ENCODE measurements at places on chromosomes 4 and X.

GRCh38 chr4:109022961-109023360 is 260.1 kb upstream of the ETNPPL start:
- no peaks in the 10 kb centered on the region for H3K4me1 ChIP-seq
- no peaks in the 10 kb centered on the region for H3K36me3 ChIP-seq
- no peak for DNase-seq
- no peaks in the 10 kb centered on the region for H3K27me3 ChIP-seq
- no peak overlapping the region for H3K27ac ChIP-seq

- peak; percentile 35 for DNase-seq
- peak overlapping the region; percentile 16 for H3K4me3 ChIP-seq
- no peaks in the 10 kb centered on the region for H3K27me3 ChIP-seq
- no peaks in the 10 kb centered on the region for H3K36me3 ChIP-seq
- H3K4me1 ChIP-seq, result peaks cover 8% of the 10 kb centered on the region
These were observed 34.7 kb downstream of the P2RY10 start for GRCh38 chrX:78979789-78980464.

DNA sequence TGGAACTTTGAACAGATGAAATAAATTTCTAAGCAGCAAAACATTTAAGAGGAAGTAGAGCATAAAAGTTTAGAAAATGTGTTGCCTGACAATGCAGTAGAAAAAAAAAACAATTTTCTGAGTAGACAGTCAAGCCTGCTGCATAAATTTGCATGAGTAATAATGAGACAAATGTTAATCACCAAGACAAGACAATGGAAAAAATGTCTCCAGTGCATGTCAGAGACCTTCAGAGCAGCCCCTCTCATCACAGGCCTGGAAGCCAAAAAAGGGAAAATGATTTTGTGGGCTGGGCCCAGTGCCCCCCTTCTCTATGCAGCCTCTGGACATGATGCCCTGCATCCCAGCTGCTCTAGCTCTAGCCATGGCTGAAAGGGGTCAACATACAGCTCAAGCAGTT is 204.6 kb downstream of the COX18 start:
- H3K4me1 ChIP-seq, result no peaks in the 10 kb centered on the region
- no peaks in the 10 kb centered on the region for H3K36me3 ChIP-seq
- H3K27ac ChIP-seq, result no peak overlapping the region
- DNase-seq, result no peak

DNA sequence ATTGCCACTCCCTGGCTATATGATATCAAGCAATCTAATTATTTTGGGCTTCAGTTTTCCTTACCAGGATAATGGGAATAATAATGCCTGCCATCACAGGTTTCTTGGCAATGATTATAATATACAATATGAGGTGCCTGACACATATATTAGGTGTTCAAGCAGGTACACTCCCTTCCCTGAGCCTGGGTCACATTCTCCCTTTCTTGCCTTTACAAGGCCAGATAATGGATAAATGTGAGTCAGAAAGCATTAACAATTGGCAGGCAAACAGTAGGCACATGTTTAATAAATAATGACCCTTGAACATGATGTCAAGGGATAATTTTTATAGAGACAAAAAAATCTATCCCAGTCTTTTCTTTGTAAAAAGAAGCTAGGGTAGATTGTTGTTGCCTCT is 17.2 kb downstream of the NDP start:
- H3K36me3 ChIP-seq, result no peaks in the 10 kb centered on the region
- no peaks in the 10 kb centered on the region for H3K4me1 ChIP-seq
- H3K27me3 ChIP-seq, result no peaks in the 10 kb centered on the region
- H3K4me3 ChIP-seq, result no peak overlapping the region

GRCh38 chr4:145281951-145282350 is 101.6 kb upstream of the OTUD4 start:
- no peak overlapping the region for H3K27ac ChIP-seq
- no peaks in the 10 kb centered on the region for H3K27me3 ChIP-seq
- DNase-seq, result no peak
- H3K4me1 ChIP-seq, result no peaks in the 10 kb centered on the region

GRCh38 chr4:2744576-2745270 is 11.4 kb downstream of the TNIP2 start:
- no peak overlapping the region for H3K4me3 ChIP-seq
- no peaks in the 10 kb centered on the region for H3K27me3 ChIP-seq
- no peak for DNase-seq
- H3K27ac ChIP-seq, result peak overlapping the region; percentile 88

GRCh38 chr4:73676861-73677323 is 56.7 kb upstream of the RASSF6 start:
- H3K4me1 ChIP-seq, result no peaks in the 10 kb centered on the region
- no peak overlapping the region for H3K4me3 ChIP-seq
- no peak for DNase-seq
- H3K36me3 ChIP-seq, result no peaks in the 10 kb centered on the region

GRCh38 chrX:53088136-53088974 is 5.6 kb upstream of the KANTR start:
- no peak for DNase-seq
- no peaks in the 10 kb centered on the region for H3K27me3 ChIP-seq
- no peaks in the 10 kb centered on the region for H3K36me3 ChIP-seq

DNA sequence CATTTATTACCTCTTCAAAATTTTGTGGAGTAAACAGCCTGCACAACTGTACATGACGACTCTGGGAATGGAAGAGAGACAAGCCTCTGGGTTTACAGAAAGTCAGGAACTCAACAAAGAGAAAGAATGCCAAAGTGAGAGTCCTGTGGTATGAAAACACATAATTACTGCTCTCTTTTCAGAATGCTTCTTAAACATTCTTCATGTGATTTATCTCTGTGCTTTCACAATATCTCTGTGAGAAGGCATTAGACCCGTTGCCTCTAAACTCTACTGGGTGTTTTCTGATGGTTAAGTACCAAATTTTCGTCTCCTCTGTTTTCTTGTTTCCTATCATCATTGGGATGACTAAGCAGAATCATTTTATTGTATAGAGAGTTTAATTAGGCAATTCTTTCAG is 966.6 kb upstream of the SLIT2 start:
- H3K4me1 ChIP-seq, result no peaks in the 10 kb centered on the region
- DNase-seq, result no peak
- no peaks in the 10 kb centered on the region for H3K27me3 ChIP-seq
- H3K36me3 ChIP-seq, result no peaks in the 10 kb centered on the region

- no peaks in the 10 kb centered on the region for H3K36me3 ChIP-seq
- DNase-seq, result no peak
- no peaks in the 10 kb centered on the region for H3K4me1 ChIP-seq
- H3K4me3 ChIP-seq, result no peak overlapping the region
These were observed 3.7 kb downstream of the SHOX start for GRCh38 chrX:633985-634958.

- no peaks in the 10 kb centered on the region for H3K36me3 ChIP-seq
- peaks cover 25% of the 10 kb centered on the region for H3K4me1 ChIP-seq
- DNase-seq, result no peak
- no peak overlapping the region for H3K4me3 ChIP-seq
These were observed 3.1 kb upstream of the TSPAN5 start for GRCh38 chr4:98661371-98662054.

GRCh38 chr4:73707918-73708577 is 32.3 kb upstream of the CXCL8 start:
- no peaks in the 10 kb centered on the region for H3K27me3 ChIP-seq
- no peak overlapping the region for H3K27ac ChIP-seq
- no peak overlapping the region for H3K4me3 ChIP-seq
- no peaks in the 10 kb centered on the region for H3K36me3 ChIP-seq

DNA sequence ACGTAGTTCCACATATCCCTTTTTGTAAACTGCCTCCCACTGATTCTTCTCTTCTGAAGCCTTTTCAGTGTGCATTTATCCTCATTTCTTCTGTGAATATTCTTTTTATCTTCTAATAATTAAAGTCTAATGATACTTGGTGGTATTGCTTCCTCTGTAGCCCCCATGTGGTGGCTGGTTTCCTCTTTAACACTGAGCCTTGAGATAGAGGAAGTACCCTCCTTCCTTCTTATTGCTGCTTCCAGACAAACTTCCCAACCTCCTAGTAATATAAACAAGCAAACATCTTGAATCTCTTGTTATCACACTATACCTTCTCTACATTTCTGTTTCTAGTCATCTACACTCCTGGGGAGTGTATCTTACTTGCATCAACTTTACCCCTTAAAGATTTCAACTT is 310.5 kb upstream of the GIMD1 start:
- H3K4me1 ChIP-seq, result no peaks in the 10 kb centered on the region
- no peak for DNase-seq
- H3K27ac ChIP-seq, result no peak overlapping the region

DNA sequence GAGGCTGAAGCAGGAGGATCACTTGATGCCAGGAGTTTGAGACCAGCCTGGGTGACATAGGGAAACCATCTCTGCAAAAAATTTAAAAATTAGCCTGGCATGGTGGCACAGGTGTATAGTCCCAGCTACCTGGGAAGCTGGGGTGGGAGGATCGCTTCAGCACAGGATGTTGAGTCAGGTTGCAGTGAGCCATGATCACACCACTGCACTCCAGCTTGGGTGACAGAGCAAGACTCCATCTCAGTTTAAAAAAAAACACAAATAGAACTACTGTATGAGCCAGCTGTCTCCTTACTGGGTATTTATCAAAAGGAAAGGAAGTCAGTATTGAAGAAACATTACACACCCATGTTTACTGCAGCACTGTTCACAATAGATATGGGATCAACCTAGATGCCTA is 138.7 kb downstream of the RAP1GDS1 start:
- H3K27ac ChIP-seq, result no peak overlapping the region
- no peaks in the 10 kb centered on the region for H3K4me1 ChIP-seq
- no peaks in the 10 kb centered on the region for H3K36me3 ChIP-seq
- no peaks in the 10 kb centered on the region for H3K27me3 ChIP-seq
- no peak overlapping the region for H3K4me3 ChIP-seq

- no peaks in the 10 kb centered on the region for H3K36me3 ChIP-seq
- DNase-seq, result no peak
- no peak overlapping the region for H3K27ac ChIP-seq
- H3K4me1 ChIP-seq, result no peaks in the 10 kb centered on the region
- H3K4me3 ChIP-seq, result no peak overlapping the region
- no peaks in the 10 kb centered on the region for H3K27me3 ChIP-seq
These were observed 23.1 kb upstream of the GABRG1 start for GRCh38 chr4:46146993-46147392.

DNA sequence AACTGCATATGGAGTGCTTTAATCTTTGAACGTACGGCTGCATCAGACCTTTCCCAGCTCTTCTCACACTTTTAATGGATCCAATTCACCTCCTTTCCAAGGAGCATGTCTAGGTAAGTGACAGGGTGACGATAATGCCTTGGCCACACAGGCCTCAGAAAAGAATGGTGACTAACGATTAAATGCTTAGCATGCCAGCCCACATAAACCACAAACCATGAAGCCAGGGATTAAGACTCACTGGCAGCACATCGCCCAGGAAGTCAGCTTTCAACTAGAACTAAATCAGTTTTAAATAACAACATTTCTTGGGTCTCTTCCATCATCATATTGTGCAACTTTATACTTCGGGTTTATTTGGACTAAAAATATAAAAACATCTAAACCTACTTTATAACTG is 28.7 kb downstream of the INPP4B start:
- no peaks in the 10 kb centered on the region for H3K4me1 ChIP-seq
- no peak overlapping the region for H3K27ac ChIP-seq

DNA sequence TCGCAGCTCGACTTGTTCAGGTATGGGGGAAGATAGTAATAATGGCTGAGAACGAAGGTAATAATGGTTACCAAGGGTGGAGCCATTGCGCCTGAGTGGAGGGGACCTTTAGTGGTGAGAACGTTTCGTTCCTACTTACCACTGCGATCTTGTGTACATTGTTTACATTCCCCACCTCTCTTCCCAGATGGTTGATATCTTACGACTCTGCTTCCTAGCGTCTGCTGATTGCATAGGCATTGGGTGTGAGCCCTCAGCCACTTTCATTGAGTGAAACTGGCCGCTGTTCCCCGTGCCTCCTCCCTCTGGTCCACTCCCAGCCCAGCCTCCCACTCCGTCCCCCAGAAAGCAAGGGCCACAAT is 850 bp downstream of the IGBP1 start:
- no peaks in the 10 kb centered on the region for H3K27me3 ChIP-seq
- DNase-seq, result no peak
- no peaks in the 10 kb centered on the region for H3K36me3 ChIP-seq
- H3K4me1 ChIP-seq, result peaks cover 5% of the 10 kb centered on the region
- H3K4me3 ChIP-seq, result peak overlapping the region; percentile 74

- H3K4me3 ChIP-seq, result peak overlapping the region; percentile 76
- H3K36me3 ChIP-seq, result no peaks in the 10 kb centered on the region
These were observed 480 bp upstream of the RADX start for GRCh38 chrX:106611317-106611678.

DNA sequence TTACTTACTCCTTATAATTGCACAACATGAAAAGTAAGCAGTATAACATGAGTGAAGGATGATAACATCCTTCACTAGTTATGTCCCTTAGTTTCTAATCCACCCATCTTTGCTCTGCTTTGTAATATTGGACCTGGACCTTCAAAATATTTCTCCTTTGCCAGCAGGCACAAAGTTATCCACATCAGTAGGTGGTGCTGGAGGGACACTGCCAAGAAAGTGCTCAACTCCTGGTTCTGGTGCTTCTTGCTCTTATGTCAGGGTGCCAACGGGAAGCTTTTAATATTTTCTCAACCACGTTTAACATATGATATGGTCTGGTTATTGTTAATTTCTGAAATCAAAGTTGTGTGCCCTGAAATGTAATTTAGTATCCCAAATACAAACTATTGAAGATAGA is 49.1 kb downstream of the TMEM165 start:
- peaks cover 6% of the 10 kb centered on the region for H3K36me3 ChIP-seq
- no peaks in the 10 kb centered on the region for H3K27me3 ChIP-seq
- H3K4me3 ChIP-seq, result no peak overlapping the region
- no peak for DNase-seq

GRCh38 chr4:140662082-140662869 is 93.5 kb upstream of the UCP1 start:
- H3K4me3 ChIP-seq, result no peak overlapping the region
- DNase-seq, result no peak
- no peaks in the 10 kb centered on the region for H3K36me3 ChIP-seq
- H3K27ac ChIP-seq, result no peak overlapping the region

- H3K27me3 ChIP-seq, result no peaks in the 10 kb centered on the region
- no peak for DNase-seq
- H3K4me3 ChIP-seq, result no peak overlapping the region
These were observed 93.1 kb downstream of the SLC16A2 start for GRCh38 chrX:74514384-74514783.

- no peak for DNase-seq
- H3K27ac ChIP-seq, result no peak overlapping the region
- H3K4me3 ChIP-seq, result no peak overlapping the region
These were observed 20.3 kb downstream of the SHISA3 start for GRCh38 chr4:42417550-42417949.

DNA sequence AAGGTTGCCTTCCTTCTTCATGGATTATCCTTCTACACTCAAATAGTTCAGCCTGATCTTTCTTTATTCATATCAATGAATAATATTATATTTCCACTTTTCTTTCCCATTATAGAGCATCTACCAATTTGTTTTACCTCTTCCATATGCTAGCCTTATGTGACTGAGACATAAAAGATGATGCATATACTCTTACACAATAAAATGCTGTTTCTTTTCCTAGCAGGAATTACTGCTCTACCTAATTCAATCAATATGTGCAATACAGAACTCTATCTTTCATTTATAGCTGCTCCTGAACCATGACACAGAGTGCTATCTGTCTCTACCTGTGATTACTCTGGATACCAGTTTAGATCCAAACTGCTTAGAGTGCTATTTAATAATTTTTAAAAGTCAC is 2334.0 kb downstream of the PCDH7 start:
- no peak for DNase-seq
- H3K27me3 ChIP-seq, result no peaks in the 10 kb centered on the region
- no peak overlapping the region for H3K4me3 ChIP-seq
- H3K36me3 ChIP-seq, result no peaks in the 10 kb centered on the region

All from MM.1S (cell line).